ENCODE measurements at places on chromosomes 3 and 15.

DNA sequence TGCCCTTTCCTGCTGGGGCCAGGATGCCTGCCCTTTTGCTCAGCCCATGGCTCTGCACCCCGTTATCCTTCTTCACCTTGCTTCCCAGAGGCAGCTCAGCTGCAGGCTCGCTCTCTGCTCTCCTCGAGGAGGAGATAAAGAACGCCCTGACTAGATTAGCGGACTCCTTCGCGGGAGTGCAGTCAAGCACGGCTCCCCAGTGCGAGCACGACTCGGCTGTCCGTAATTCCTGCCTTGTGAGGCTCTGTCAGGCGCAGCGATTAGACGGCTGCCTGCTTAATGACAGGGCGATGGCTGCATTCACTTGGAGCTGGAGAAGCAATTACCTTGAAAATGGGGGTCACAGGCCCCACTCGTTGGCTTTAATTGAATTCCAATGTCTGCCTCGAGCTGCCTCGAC, 25.9 kb downstream of the TLE3 start:
- DNase-seq, result no peak

- no peak for DNase-seq
Observed at GRCh38 chr15:33411596-33412540, 101.1 kb downstream of the RYR3 start.

- peak; percentile 2 for DNase-seq
Observed at GRCh38 chr3:167406876-167407492, 26.9 kb upstream of the ZBBX start.

DNA sequence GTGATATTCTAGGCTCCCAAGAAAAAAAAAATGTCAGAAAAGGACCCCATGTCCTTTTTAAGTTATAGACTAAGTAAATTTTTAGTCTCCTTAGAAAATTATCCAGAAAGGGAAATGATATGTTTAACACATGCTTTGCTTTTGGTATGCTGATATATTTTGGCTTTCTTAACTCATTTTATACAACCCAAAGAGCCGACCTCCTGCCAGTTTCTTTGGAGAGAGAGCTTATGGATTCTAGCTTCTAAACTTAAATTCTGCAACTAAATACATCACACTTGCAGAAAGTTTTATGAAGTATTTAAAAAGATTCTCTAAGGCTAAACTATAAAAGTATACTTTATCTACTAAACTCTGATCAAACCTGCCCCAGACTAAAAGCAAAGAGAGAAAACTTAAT, 43.9 kb upstream of the ZPLD1 start:
- DNase-seq, result no peak

- no peak for DNase-seq
Observed at GRCh38 chr15:67076147-67076843, 10.9 kb downstream of the SMAD3 start.

DNA sequence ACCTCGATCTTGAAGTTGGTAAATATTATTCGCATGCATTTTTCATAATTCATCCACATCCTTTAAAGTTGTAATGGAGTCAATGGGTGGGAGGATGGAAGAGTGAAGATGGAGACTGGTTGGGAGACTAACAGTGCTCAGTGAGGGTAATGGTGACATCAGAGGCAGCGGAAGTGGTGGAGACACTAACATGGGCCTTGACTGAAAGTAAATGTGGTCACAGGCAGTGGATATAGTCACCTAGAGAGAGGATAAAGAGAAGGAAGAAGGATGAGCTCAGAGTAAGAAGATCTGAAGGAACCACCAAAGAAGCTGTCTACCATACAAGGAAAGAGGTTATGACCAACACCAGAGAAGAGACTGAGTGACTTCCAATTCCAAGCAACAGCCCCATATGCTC, 281.6 kb upstream of the STT3B start:
- DNase-seq, result no peak
